H4 (cell line): ENCODE measurements at places on chromosomes 2 and 18.

- peak; percentile 87 for DNase-seq
Observed at GRCh38 chr2:145692971-145693478, 1173.1 kb upstream of the ZEB2 start.

GRCh38 chr2:72154386-72154975 is 6.8 kb upstream of the CYP26B1 start:
- DNase-seq, result no peak

GRCh38 chr18:63253428-63254372 is 65.9 kb downstream of the BCL2 start:
- peak; percentile 75 for DNase-seq

- DNase-seq, result no peak
Observed at GRCh38 chr2:205715831-205716525, 33.7 kb downstream of the NRP2 start.

DNA sequence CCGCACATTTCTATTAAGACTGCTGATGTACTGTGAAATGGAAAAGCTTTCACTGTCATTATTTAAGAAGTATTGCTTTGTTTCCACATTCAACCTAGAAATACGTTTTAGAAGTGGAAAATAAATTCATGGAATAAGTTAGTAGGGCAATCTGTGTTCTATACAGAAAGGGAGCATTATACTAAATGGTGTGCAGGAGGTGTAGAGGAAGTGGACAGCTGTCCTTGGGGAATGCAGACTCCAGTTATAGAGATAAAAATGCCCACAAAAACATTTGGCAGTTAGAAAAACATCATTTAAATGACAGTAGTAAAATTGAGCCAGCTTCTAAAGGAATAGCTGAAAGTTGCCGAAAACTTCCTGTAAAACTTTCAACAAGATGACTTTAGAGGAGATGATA is 46.8 kb downstream of the PIK3C3 start:
- no peak for DNase-seq

DNA sequence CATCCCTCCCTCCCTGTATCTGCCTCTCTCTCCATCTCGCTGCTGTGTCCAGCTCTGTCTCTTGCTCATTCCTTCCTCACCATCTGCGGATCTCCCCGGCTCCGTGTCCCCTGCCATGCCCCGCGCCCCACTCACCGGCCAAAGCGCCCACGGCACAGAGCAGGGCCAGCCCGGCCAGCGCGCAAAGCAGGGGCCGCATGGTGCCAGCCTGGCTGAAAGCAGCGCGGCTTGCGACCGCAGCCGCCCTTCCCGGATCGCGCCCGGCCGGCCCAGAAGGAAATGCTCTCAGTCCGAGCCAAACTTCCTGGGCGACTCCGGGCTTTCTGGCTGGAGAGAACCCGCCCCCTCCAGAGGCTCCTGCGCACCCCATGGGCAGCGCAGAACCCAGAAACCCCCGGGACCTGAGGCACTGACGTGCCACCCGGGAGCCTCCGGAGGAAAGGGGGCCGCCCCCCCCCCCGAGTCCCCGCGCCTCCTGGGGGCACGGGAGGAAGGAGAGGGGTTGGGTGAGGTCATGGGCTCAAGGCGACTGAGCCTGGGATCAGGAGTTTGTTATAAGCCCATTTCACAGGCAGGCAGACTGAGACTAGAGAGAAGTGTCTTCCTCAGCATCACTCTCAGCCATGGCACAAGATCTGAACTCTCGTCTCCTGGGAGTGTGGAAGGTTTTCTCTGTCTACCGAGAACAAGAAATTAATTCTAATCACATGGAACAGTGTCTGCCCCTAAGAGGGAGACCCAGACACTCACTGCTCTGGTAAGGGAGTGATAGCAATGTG is 45.2 kb upstream of the RAB6C start:
- DNase-seq, result no peak
